ENCODE measurements at places on chromosomes 7 and 10.
A peak's percentile ranks its signal among the peaks of the same experiment; 100 is the strongest.

GRCh38 chr7:130356121-130356875, 11.7 kb downstream of the CPA5 start:
- DNase-seq: peak; percentile 95

GRCh38 chr7:44912775-44913347, 27.5 kb upstream of the PURB start:
- DNase-seq: no peak

GRCh38 chr7:114930107-114930661, 8.3 kb downstream of the MDFIC start:
- no peak for DNase-seq

GRCh38 chr7:151863386-151864079, 13.4 kb downstream of the PRKAG2 start:
- no peak for DNase-seq

- no peak for DNase-seq
Observed at GRCh38 chr7:83155407-83155806, 7.3 kb downstream of the PCLO start.

All from HFF-Myc (cell line).